ENCODE measurements at places on chromosomes 3 and 15.

- no peak for DNase-seq
Measured at GRCh38 chr3:153370680-153371079, 208.7 kb downstream of the RAP2B start.

- DNase-seq: peak; percentile 39
Measured at GRCh38 chr15:59924812-59925522, 79.1 kb upstream of the FOXB1 start.

DNA sequence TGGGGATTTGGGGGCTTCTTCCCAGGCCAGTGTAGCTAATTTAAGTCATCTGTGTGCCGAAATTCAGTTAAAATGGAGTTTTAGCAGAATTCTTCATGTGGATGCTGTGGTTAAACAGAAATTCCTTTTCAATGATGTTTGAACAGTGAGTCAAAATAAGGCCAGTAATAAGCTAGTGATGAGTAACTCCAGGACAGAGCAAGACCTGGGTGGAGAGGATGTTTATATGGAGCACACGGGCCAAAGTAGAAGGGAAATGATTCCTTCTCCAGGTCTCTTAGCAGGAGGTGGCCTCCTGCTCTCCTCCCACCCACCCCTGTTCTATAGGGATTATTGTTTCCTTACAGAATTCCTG is 31.9 kb upstream of the UACA start:
- DNase-seq: no peak

- DNase-seq: no peak
Measured at GRCh38 chr3:147513785-147514184, 104.6 kb downstream of the ZIC1 start.

- no peak for DNase-seq
Measured at GRCh38 chr3:179666436-179667035, 13.7 kb downstream of the USP13 start.

DNA sequence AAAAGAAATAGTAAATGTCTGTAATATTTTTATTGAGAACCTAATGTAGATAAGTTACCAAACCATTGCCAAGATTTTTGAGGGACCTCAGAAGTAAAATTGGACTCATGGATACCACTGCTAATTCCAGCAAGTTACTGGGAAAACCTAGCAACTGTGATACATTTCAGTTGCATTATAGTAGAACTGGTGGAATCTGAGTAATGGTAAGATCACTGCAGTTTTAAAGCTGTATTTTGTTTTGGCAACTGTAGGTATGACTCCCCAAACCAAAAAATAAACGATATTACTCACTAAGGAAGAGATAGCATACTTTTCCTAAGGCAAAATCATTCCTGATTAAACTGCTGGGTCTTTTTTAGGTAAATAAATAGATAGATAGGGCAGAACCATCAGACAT is 54.0 kb downstream of the ARMC8 start:
- no peak for DNase-seq

- no peak for DNase-seq
Measured at GRCh38 chr15:52804526-52805081, 14.5 kb upstream of the ONECUT1 start.

GRCh38 chr3:42731476-42732195 is 29.0 kb upstream of the HHATL start:
- DNase-seq: no peak

All from NCI-H1436 treated with DMSO at 0.1 percent for 48 hours (cell line).